HS-27A (cell line): ENCODE measurements at places on chromosomes 11 and 22.

DNA sequence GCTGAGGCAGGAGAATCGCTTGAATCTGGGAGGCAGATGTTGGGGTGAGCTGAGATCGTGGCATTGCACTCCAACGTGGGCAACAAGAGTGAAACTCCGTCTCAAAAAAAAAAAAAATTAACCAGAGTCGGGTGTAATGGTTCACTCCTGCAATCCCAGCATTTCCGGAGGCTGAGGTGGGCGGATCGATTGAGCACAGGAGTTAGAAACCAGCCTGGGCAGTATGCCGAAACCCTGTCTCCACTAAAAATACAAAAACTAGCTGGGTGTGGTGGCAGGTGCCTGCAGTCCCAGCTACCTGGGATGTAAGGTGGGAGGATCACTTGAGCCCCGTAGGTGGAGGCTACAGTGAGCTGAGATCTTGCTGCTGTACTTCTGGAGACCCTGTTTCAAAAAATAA is 1.5 kb downstream of the RANGAP1 start:
- no peak for DNase-seq

DNA sequence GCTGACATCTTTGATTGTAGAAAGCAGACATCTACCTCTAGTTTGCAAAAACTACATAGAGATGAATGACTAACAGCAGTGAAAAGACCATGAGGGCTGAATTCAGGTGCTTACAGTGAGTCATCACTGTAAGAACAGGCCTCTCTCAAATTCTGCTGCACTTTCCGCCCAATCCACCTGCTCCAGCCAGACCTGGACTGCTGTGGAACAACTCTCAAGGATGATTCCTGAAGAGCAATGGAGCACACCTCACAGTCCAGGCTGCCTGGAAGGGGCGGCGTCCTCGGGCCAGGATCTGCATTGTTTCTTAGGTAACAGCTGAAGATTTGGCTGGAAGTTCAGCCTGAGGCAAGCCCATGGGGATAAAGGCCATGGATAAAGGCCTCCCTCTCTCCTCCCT is 15.1 kb downstream of the APOL2 start:
- no peak for DNase-seq

- DNase-seq: no peak
Observed at GRCh38 chr11:15607361-15608036, 492.8 kb downstream of the INSC start.

- no peak for DNase-seq
Observed at GRCh38 chr22:44497218-44497904, 672 bp downstream of the RTL6 start.

GRCh38 chr22:47197773-47198500 is 435.5 kb downstream of the TBC1D22A start:
- no peak for DNase-seq

DNA sequence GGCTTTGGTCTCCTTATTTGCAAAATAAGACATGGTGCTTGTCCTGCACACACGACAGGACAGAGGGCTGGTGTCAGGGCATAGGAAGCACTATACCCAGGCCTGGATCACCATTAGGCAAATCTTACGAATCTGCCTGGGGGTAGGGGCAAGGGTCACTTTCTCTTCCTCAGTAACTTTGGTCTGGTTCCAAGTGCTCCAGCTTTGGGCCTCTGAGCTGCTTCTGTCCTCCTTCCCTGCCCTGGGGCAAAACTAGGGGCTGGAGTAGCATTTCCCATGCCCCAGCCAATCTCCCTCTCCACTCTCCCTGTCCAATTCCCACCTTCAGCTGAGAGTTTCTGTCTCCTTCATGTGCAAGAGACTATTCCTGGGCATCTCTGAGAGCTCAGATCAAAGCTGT is 123.7 kb upstream of the NECTIN1 start:
- DNase-seq: no peak

DNA sequence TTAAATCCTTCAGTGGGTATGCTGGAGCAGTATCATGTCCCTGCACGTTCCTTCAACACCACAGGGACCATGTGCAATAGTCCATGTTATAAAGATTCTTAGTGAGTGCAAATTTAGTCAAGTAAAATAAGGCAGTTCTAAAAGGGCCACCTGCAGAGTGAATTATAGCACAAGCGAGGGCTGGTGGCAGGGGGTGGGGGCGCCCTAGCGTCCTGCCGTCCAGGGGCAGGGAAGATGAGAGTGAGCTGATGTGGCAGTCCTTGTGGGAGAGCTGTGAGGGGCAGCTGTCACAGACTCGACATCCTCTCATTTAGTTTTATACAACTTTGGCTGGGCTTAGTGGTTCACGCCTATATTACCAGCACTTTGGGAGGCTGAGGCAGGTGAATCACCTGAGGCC is 29.1 kb downstream of the FAM118A start:
- DNase-seq: no peak

DNA sequence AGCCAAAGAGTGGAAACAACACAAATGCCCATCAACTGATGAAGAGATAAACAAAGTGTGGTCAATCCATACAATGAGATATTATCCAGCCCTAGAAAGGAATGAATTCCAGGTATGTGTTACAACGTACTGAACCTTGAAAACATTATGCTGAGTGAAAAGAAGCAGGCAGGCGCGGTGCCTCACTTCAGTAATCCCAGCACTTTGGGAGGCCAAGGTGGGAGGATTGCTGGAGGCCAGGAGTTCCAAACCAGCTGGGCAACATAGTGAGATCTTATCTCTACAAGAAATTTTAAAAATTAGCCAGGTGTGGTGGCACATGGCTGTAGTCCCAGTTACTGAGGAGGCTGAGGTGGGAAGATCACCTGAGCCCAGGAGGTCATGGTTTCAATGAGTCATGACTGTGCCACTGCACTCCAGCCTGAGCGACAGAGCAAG is 24.6 kb upstream of the TESMIN start:
- no peak for DNase-seq

- DNase-seq: no peak
Observed at GRCh38 chr11:11207428-11207827, 145.6 kb downstream of the CSNK2A3 start.

DNA sequence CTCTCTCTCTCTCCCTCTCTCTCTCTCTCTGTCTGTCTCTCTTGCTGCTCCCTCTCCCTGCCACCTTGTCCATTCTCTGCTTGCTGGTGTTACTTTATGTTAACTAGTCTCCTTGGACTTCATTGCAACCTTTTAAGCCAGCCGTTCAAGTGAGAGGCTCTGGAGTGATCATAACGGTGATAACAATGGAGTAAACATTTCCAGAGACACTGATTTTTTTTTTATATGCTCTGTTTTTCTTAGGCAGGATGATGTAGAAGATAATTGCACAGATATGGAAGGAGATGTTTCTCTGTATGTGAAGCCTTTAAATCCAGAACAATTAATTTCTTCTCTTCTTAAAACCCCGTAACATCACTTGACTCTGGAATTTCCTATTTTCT is 287.7 kb downstream of the TMEM135 start:
- DNase-seq: no peak

DNA sequence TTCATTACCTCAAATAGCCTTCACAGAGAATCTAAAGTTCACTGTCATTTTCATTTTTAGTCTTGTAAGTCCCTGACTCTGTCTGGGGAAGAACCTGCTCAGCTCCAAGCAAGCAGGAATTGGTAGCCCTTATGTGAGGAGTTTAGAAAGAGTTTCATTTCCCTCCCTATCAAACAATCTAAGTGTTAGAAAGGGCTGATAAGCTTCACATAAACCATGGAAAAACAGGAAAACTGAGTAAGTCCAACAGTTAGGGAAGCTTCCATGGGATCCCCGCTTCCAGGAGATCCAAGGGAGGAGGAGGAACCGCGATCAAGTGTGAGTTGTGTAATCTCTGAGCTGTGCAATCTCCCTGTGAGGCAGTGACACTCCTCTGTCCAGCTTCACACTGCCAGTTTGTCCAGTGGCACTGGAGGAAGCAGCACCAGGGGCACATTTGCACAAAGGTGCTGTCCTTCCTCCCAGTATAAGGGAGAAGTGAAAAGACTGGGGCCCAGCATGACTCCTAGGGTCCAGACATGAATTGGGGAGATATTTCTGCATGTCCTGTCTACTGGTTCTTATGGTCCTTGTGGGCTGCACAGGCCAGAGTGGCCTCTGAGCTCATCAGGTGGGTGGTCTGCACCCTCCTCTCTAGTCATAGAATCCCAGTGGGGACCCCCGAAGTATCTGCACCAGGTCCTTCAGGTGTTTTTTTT is 4.3 kb downstream of the PRAME start:
- DNase-seq: no peak

GRCh38 chr11:36487619-36488018 is 22.5 kb downstream of the TRAF6 start:
- no peak for DNase-seq

- DNase-seq: no peak
Observed at GRCh38 chr11:71470946-71471345, 17.9 kb downstream of the NADSYN1 start.

DNA sequence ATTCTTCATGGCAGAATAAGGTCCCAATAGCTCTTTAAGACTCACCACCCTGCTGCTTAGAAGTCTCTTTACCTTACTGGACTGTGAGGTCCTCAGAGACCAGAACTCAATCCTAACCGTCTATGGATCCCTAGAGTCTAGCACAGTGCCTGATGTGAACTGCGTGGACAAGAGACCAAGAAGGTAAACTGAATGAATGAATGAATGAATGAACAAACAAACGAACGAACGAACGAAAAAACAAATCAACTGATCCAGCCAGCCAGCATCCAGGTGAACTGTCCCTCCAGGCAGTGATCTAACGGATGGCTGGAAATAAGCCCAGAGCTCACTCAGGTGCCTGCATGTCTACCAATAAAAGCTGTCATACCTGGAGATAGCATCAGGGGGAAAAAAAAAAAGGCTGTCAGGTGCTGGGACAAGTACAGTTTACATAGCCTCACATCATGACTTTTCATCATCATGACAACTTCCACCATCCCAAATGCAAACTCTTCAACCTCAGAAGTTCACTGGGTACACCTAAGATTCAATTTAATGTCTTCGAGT is 59.8 kb downstream of the PACSIN2 start:
- DNase-seq: no peak

DNA sequence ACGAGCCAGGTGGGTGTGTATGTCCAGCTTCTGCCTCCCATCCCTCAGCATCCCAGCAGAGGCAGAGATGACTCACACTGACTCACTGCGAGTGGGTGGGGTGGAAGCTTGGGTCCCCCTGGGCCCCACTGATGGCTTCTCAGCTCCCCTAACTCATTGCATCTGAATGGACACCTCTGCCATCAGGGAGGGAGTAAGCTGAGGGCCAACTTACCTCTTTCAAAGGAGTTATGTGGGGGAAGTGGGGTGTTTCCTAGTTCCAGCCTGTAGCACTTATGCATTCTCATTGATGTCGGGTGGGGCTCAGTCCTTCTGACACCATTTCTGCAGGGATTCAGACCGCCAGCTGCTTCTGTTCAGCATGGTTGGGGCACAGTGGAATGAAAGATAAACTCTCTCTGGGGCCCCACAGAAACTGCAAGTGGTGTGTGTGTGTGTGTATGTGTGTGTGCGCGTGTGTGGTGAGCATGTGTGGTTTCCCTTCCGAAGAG is 1425.8 kb downstream of the TBC1D22A start:
- DNase-seq: no peak

DNA sequence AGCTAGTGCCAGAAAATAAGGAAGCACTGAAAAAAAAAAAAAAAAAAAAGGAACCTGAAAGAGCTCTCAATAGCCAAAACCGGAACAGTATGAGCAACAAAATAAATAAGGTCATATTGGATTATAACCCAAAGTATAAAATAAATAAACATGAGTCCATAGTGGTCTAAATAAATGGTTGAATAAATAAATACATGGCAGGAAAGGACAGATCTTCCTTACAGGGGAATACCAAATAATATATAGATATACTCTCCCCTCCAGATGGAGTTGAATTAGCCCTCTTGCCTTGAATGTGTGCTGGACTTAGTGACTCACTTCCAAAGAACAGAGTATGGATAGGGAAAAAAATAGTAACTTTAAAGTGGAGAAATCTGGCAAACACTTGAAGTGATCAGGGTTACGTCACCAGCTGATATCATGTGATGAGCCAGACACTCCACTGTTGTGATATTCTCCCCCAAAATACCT is 14.3 kb upstream of the ARRB1 start:
- DNase-seq: no peak

DNA sequence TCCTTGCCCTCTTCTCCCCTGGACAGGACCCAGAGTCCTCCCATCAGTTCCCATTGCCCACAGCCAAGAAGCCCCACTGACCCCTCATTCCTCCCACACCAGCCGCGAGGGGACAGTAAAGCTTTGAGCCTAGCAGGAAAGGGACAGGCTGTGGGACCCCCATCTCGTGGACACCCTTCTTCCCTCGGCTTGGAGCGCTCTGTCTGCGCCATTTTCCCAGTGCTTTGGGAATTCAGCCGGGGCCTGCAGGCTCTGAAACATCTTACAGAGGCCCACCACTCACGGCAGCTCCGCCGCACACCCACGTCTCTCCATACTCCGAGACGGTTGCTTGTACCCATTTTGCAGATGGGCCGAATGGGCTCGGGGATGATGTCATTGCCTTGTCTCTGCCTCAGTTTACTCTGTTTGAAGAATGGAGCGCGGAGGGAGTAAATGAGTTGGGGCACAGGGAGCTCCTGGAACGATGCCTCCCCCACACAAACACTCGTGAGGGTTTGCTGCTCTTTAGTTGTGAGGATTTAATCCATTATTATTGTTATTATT is 447.7 kb downstream of the TBC1D22A start:
- no peak for DNase-seq

- no peak for DNase-seq
Observed at GRCh38 chr11:61851113-61851899, 23.2 kb downstream of the FADS2 start.

- no peak for DNase-seq
Observed at GRCh38 chr11:9571763-9572115, 1.7 kb upstream of the WEE1 start.

- DNase-seq: no peak
Observed at GRCh38 chr11:12013781-12014180, 5.4 kb upstream of the DKK3 start.

DNA sequence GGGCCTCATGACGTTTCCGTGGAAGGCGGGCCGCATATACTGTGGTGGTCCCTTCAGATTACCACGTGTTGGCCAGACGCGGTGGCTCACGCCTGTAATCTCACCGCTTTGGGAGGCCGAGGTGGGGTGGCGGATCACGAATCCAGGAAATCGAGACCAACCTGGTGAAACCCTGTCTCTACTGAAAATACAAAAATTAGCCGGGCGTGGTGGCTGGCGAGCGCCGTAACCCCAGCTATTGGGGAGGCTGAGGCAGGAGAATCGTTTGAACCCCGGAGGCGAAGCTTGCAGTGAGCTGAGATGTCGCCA is 853 bp upstream of the DENND6B start:
- no peak for DNase-seq

GRCh38 chr11:117279711-117280376 is 11.3 kb upstream of the BACE1-AS start:
- DNase-seq: no peak

- DNase-seq: no peak
Observed at GRCh38 chr11:121967131-121967704, 148.8 kb downstream of the BLID start.

DNA sequence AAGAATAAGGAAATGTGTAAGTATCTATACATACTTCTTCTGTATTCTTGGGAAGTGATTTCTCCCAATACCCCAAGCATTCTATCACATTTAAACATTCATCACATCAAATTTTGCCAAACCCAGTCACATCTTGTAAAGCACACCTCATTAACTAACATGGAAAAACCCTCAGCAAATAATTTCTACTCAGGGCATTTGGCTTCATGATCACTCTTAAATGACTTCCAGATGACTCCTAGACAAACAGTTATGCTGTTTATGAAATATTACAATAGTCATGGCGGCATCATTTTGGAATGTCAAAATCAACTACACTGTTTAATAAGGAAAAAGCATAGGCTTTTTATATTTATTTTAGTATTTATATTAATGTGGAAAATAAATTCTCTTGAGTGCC is 47.3 kb upstream of the CCDC34 start:
- no peak for DNase-seq

- DNase-seq: no peak
Observed at GRCh38 chr22:42797011-42797410, 60.1 kb downstream of the ARFGAP3 start.
